Adrenal gland (tissue), 19 donors: ENCODE measurements at places on chromosomes 13 and 19. TPM values are rescaled to one million over a fixed set of nuclear protein-coding genes. Genes with fewer than 3 reads are reported as not detected.

BORA gene
- total RNA-seq: 1.6 TPM

CKAP2 gene
- total RNA-seq: 20.8 TPM

DNA sequence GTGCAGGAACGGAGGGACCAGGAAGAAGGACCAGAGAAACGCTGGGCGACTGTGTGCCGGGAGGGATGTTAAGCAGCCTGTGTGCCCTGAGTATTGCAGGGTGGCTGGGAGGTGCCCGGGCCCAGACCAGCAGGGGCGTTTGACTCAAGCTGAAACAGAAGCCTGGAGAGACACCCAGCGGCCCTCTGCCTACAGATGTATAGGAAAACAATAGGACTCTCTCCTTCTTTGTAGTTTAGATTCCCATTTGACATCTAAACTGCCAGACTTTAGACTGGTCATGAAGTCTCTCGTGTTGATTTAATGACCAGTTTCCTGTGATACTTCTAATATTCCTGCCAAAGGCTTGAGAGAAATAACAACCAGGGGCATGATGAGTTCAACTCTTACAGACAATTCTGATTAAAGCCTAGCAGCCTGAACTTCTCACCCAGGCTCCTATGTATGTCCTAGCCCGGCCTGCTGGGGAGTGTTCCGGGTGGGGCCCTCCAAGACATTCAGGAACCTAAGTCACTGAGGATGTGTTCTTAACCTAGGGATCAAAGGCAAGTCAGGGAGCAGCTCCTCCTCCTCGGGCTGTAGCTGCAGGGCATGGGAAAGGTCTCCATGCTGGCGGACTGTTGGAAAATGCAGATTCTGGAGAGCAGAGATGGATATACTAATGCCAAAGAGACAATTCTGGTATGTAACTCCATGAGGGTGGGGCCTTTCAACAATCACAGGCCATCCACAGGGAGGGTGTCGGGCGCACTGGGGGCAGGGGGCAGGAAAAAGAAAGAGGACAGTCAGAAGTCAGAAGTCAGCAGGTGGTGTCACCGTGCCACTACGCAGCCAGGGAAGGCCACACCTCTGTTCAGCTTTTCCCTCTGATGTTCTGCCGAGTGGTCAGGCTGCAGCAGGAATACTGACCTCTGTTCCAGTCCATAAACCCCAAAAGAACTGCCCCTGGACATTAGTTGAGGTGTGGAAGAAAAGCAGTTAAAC, 131.8 kb downstream of the STARD13 start:
- DNase-seq: peak; percentile 84

DNA sequence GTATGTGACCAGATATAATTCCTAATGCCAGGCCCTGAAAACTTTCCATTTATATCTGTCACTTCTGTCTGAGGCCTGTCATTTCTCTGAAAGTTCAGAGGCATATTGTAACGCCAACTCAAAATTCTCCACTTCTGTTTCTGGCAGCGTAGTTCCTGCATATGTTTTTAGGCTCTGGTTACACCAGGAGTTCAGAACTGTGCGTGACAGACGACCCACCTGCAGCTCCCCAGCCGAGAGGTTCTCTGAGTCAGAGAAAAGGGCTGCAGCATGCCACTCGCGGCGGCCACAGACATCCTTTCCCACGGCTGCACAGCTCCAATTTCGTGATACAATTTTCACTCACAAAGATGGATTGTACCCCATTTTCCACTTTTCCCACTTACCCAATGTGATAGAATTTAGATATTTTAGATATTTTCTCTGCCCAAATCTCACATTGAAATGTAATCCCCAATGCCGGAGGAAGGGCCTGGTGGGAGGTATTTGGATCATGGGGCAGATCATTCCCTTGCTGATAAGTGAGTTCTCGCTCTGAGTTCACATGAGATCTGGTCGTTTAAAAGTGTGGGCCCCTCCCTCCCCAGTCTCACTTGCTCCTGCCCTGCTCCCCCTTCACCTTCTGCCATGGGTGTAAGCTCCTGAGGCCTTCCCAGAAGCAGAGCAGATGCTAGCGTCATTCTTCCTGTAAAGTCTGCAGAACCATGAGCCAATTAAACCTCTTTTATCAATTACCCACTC, 308.1 kb downstream of the LIG4 start:
- no peak for DNase-seq

CYSLTR2 gene
- total RNA-seq: 29.8 TPM

GRCh38 chr13:98447881-98448641, 128.8 kb downstream of the STK24 start:
- DNase-seq: no peak

LIM2 gene
- not detected for total RNA-seq

DNA sequence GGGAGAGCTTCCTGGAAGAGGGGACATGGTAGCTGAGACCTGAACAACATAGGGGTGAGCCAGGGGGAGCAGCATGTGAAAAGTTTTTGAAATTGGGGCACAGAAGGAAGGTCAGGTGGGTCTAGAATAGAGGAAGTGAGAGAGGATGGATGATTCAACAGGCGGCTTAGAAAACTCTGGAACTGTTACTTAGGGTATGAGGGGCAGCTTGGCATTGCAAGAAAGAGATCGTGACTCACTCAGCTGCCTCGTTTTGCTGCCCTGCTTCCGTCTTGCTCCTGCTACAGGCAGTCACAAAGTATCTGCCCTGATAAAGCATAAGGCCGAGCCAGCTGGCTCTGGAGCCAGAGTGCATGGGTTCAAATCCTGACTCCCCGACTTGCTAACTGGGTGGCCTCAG, 1.3 kb upstream of the CEACAM20 start:
- DNase-seq: no peak

DNA sequence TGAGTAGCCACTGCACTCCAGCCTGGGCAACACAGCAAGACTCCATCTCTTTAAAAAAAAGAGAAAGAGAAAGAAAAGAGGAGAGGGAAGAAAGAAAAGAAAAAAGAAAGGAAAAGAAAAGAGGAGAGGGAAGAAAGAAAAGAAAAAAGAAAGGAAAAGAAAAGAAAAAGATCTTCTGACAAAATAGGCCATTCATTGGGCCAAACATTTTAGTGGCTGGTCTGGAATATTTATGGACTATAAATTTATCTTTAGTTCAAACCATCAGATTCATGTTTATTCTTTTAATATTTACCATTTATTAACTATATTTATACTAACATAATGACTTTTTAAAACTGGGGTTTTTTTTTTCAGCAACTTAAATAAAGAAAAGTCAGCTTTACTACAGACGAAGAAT, 85.6 kb upstream of the KLF5 start:
- no peak for DNase-seq

DNA sequence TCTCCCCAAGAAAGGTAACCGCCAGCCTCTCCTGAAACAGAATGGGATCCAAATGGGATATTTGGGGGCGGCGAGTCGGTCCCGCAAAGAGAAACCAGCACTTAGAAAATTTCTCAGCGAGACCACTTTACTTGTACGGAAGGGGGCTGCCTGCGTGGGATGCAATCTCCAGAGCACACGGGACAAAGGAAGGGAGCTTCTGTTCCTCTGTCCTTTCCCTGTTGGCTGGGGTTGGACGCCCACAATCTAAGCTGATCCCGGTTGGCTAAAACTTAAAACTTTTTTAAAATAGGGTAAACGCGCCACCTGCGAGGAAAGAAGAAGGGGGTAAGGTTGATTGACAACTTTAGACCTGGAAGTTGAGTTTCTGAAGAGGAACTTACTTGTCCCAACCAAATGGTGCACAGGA, 826 bp upstream of the BSG start:
- no peak for DNase-seq

- no peak for DNase-seq
Observed at GRCh38 chr13:64819081-64819480, 2411.1 kb downstream of the PCDH9 start.

DNA sequence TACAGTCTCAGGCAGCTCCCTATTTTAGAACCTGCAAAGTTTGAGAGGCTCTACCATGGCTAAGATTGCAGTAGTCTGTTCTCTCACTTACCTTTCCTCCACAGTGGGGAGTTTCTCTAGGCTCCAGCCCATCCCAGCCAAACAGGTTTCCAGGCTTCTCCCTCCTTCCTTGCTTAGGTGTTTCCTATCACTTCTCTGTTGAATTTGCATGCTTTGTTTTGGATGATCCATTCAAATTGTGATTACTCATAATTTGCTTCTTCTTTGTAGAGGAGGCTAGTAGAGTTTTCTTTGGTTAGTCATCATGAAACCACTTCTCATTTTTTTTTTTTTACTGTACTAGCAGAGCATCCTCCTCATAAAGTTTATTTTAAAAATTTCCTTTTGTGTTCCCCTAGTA, 1242.2 kb upstream of the MIR17HG start:
- no peak for DNase-seq

GRCh38 chr13:29594710-29595379, 643 bp downstream of the SLC7A1 start:
- DNase-seq: peak; percentile 71

LRRC8E gene
- 15.3 TPM for total RNA-seq

DNA sequence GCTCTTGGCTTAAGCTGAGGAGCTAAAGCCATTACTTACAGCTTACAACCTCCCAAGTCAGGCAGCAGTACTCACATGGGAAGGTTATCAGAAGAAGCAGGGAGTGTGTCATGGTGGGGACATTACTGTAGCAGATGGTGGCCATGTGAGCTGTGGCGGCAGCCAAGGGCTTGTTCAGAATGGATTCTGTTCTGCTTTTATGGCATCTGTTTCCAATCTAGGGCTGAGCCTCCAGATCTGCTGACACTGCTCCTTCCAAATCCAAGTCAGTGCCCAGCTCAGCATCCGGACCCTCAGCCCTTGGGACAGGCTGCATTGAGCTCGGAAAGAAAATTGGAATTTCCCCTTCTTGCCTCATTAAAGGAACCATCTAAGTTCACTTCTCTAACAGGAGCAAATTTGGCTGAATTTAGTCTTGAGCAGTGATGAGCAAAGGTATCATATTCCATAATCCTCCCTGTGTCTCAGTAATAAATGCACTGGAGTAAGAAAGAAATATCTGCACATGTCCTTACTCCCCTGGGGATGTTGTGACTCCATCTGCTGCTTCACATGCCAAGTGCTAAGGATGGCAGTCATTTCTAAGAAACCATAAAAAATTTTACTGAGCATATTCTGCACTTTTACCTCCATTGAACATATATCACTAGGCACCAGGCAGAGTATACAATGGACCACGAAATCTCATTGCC, 73.9 kb downstream of the KCTD12 start:
- DNase-seq: peak; percentile 32

DNA sequence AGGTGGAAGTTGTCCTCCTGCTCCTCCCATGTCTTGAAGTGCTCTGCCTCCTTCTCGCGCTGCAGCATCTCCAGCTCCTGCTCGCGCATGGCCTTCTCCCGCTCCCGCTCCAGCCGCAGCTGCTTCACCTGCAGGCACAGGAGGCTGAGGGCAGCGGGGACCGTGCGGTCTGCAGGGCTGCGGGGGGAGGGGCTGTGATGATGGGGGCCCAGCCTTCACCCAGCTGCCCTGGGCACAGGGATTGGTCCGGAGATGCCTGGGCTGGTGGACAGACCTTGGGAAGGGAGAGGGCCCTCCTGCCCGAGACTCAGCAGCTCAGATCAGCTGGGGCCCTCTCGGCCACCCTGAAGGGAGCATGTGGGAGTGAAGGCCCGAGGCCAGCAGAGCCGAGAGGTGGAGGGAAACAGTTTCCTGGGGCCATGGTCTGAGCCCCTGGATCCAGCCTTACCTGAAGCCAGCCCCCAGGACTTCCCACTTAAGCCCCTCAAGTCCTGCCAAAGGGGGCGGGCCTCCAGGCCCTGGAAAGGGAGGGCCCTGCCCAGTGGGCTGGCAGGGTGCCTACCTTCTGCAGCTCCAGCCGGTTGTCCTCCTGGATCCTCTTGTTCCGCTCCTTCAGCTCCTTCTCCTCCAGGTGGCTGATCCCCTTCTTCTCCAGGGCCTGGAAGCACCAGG, 6.3 kb downstream of the CACTIN start:
- no peak for DNase-seq

ATP8B3 gene
- 5.6 TPM for total RNA-seq

TMEM221 gene
- 5.4 TPM for total RNA-seq

CPT1C gene
- total RNA-seq: 6.1 TPM

DNA sequence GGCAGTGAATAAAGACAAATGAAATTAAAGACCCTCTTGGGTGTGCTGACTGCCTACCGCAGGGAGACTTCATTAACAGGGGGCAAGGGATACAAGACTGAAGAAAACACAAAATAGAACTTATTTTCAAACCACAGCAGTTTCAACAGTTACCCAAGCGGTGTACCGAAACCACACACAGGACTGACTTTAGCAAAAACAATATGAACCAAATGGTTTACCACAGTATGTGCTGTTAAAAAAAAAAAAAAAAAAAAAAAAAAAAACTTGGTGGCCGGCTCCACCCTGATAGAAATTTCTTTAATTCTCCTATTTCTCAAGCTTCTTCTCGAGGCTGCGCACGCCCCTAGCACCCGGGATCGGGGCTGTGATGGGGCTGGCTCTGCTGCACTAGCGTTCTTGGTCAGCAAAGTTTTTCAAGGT, 42.6 kb downstream of the KLF2 start:
- no peak for DNase-seq

ZFP82 gene
- 6.8 TPM for total RNA-seq

DNA sequence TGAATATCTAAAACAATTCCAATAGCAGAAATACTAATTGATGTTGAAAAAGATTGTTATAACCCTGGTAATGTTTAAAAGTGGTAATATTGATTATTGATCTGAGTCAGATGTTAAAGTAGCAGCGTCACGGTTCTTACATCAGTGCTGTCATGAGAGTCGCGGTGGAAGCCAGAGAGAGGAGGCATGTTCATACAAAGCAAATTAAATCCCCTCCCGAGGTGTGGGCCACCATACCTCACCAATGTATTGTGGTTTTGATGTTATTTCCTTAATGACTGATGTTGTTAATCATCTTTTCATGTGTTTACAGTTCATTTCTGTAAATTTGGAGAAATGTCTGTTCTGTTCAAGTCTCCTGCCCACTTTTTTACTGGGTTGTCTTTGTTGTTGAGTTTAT, 11.2 kb downstream of the ZNF317 start:
- DNase-seq: no peak

DNA sequence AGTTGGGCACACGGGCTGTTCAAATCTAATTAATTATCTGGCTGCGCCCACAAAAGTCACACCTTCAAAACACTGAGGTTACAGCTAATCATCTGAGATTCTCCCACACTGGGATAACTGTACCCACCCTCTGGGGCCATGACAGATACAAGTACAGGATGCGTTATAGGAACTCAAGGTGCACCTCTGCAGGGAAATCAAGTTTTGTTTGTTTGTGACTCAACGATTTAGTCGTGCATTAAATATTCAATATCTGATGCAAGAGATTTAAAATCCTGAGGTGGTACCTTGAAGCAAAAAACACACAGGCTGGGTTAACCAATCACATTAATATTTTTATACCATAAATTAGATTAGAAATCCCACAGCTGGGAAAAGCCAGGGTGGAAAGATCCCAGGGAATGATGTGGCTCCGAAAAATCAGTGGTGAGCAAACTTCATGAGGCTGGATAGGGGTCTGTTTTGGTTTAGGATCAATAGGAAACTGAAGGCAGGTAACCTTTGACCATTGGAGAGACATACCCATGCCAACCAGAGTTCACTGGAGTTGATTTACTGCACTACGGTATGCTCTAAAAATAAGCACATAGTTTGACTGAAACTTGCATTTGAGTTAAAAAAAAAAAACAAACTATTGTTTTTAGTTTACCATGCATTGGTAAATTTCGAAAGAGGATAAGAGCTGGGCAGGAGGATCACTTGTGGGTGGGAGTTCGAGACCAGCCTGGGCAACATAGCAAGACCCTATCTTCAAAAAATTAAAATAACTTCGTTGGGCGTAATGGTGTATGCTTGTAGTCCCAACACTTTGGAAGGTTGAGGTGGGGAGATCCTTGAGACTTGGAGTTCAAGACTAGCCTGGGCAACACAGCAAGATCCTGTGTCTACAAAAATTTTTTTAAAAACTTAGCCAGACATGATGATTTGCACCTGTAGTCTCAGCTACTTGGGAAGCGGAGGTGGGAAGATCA, 23.9 kb upstream of the CEBPG start:
- DNase-seq: no peak

PROZ gene
- 0.17 TPM for total RNA-seq

GRCh38 chr13:56893843-56894242, 246.9 kb upstream of the PRR20A start:
- no peak for DNase-seq
